Bone marrow (tissue), 2 donors: ENCODE measurements at places on chromosomes 1 and 21.
A peak's percentile ranks its signal among the peaks of the same experiment; 100 is the strongest.

DNA sequence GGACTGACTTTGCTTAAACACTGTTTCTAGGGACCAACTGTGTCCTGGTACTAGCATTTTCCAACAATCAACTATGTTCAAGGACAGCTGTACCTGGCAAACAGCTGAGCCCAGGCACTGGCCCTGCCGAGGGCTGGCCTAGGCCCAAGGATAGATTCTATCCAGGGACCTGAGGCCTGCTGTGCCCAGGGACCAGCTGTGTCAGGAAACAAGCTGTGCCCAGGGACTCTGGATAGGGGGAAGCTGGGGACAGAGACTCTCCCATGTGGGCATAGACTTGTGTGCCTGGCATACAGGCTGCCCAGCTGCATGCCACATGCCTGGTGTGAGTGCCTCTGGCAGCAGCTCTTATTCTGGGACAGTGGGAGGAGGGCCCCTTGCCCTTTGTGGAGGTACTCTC, 38.1 kb upstream of the POU3F1 start:
- no peak for DNase-seq

- DNase-seq = no peak
Observed at GRCh38 chr21:41345934-41346685, 15.7 kb upstream of the MX2 start.

DNA sequence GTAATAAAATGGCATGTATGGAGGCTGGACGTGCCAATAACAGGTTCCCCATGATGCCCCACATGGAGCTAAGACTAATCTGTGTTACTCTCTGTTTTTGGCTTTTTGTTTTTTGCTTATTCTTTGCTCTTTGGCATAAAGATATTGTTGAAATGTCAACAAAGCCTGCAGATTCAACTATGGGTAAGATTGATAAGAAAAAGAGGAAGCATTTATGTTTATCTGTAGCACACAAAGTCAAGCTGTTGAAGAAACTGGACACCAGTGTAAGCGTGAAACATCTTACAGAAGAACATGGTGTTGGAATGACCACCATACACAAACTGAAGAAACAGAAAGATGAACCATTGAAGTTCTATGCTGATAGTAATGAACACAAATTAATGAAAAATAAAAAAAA, 402.7 kb downstream of the LTN1 start:
- DNase-seq = no peak

GRCh38 chr1:229027622-229028182, 243.2 kb upstream of the RAB4A start:
- DNase-seq = peak; percentile 55

- peak; percentile 91 for DNase-seq
Observed at GRCh38 chr1:28926629-28927265, 12.4 kb downstream of the EPB41 start.
